ENCODE measurements at places on chromosomes 7 and 10.

DNA sequence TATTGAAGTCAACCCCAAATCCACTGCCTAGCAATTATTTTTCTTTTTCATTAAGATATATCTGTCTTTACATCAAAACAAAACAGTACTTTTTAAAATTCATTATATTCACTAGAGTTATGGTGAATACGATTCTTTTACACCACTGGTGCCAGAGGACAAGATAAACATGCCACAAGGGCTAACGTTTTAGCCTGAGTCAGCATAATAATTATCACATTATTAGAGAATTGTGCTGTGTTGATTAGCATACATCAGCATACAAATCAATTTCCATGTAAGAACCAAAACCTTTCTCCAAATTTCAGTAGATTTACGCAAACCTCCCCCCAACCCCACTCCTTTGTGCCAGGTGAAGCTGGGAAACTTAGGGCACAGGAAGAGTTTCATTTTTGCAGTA is 131.1 kb upstream of the TMEM106B start:
- DNase-seq = no peak

DNA sequence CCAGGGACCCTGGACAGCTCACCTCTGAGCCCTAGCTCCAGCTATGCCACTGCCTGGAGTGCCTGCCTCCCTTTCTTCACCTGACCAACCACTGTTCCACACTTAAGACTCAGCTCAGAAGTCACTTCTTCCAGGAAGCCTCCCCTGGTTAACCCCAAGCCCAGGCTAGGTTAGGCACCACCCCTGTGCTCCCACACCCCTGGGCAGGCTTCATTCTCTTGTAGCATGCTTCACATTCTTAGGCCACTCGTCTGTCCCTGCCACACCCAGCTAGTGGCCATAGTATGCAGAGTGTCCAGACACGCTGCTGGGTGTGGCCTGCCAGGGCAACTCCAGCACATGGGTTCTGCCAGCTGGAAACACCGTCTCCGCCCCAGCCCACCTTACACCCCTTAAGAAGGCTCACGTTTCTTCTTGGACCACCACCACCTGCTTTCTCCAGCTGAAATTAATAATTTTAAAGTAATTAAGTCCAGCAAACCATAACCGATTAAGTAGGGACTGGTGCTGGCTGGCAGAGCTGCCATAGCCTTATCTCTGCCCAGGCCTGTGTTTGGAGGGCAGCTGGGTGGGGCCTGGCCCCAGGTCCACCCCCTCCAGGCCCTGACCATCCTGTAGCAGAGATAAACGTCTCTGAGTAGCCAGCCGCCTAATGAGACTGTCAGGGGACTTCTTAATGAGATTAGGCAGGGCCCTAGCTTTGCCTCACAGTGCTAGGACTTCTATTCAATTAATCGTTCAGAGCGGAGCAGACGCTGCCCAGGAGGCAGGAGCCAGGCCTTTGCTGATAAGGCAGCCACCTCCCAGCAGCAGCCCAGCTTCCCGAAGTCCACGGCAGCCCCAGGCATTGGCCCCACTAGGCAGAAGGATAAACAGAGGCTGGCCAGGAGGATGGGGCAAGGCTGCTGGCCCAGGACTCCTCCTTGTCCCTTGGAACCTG is 20.5 kb downstream of the GRID1 start:
- DNase-seq = peak; percentile 7

- no peak for DNase-seq
Observed at GRCh38 chr10:124594240-124594639, 132.6 kb downstream of the LHPP start.

DNA sequence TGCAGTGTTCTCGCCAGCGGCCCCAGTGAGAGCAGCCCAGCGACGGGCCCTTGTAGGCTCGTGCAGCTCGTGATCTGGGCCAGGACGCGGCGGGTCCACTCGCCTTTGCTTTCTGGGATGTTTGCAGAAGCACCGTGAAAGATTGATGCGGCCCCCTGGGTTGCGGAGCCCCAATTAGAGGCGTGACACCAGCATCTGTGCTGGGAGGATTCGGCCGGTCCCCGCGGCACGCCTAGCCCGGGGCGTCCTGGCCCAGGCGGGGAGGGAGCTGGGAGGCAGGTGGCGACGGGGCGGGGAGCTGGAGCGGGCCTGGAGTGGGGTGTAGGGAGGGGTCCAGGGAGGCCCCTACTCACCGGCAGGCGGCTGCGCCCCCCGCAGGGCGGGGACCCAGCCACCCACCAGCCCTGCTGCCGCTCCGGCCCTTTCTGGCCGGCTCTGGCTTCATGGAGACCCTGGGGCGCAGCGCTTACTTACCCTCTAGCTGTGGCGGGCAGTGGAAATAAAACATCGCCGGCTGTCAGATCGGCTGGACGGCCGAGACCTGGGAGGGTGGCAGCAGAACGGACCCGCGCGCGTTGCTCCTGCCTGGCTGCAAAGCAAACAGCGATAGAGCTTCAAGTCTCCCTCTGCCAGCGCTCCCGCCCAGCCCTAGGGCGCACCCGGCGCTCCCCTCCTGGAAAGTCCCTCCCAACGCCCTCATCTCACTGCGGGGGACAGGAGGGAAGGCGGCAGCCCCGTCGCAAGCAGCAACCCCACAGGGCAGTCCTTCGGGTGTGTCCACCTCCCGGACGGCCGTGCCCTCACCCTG is 752 bp downstream of the DRGX start:
- DNase-seq = no peak

GRCh38 chr7:130356876-130357611 is 12.4 kb downstream of the CPA5 start:
- DNase-seq = peak; percentile 94

DNA sequence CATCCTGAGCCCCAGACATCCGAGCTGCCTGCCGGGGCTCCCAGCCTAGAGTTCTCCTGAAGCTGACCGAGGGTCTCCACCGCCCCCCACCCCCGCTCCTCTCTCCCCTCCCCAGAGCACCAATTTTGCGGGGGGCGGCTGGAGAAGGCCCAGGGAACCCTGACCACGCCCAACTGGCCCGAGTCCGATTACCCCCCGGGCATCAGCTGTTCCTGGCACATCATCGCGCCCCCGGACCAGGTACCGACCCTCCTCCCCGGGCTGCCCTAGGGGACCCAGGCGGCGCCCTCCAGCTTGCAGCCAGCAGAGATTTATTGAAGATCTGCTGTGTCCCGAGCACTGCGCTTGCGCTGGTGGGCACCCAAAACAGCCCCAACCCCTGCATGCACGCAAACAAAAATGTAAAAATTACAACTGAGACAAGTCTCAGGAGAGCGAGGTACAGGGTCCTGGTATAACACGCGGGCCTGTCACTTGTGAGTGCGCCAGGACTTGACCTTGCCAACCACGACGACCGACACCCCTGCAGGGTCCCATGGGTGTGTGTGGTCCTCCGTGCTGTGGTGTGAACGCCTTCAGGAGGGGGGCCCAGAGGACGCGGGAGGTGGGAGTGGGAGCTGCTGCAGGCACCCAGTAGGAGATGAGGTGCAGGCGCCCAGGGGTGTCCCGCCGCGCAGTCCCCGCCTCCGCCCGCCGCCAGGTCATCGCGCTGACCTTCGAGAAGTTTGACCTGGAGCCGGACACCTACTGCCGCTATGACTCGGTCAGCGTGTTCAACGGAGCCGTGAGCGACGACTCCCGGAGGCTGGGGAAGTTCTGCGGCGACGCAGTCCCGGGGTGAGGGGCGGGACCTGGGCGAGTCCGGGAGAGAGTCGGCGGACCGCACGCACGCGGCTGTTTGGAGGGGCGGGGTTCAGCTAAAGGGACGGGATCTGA is 3.1 kb downstream of the PCOLCE start:
- DNase-seq = no peak

DNA sequence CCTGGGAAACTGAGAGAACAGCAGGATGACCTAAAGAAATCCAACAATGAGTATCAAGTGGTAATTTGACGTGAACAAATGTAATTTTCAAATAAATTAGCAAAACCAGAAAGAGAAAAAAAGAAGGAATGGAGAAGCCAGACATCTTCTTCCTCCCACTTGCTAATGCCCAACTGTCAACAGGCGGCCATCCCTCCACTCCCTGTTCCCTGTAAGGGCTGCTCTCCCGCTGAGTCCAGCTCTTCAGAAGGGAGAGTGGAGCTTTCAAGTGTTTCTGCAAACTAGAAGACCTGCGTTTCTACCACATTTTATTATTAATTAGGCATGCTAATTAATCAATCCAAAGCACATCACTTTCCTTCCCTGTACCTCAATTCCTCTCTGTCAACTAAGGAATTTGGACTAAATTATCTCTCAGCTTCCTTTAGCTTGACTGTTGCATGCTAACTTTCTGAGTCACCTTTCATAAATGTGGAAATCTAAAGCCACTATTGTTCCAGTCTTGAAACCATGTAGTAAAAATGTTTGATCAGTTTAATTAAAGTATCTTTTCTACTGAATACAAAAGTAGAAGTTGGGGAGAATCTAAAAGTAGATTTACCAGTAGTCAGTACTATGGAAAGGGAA is 48.4 kb upstream of the CUL1 start:
- DNase-seq = peak; percentile 84

DNA sequence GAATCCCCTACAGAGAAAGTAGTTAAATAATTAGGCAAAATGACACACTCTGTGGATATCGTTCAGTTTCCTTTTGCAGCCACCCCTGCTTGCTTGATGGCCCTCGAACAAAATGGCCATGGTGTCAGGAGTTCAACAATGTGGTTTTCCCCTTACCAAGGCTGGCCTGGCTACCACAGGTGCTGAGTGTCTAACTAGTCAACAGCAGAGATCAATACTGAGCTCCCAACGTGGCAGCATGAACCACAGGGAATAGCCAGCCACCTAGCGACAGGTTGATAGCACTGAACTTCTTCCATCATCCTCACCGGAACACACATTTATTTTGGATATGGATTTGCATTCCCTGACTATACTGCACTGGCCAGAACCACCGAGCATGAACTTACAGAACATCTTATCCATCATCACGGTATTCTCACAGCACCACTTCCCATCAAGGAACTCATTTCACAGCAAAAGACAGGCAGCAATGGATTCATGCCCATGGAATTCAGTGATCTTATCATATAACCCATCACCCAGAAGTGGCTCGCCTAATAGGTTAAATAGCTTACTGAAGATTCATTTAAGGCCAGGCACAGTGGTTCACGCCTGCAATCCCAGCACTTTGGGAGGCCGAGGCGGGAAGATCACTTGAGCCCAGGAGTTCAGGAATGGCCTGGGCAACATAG is 6.3 kb downstream of the C10orf67 start:
- DNase-seq = peak; percentile 86

Data from fibroblast of lung (primary cell).